Stimulated activated CD8-positive, alpha-beta memory T cell treated with anti-CD3 and anti-CD28 coated beads, Interleukin-4, amount 100 ng/mL, for 24 hours (primary cell): ENCODE measurements at places on chromosomes 3 and 15.

- no peak for DNase-seq
These were observed 325.9 kb downstream of the RORA start for GRCh38 chr15:60903211-60903610.

- DNase-seq: no peak
These were observed 292.4 kb downstream of the UBE2E2 start for GRCh38 chr3:23495507-23495906.

DNA sequence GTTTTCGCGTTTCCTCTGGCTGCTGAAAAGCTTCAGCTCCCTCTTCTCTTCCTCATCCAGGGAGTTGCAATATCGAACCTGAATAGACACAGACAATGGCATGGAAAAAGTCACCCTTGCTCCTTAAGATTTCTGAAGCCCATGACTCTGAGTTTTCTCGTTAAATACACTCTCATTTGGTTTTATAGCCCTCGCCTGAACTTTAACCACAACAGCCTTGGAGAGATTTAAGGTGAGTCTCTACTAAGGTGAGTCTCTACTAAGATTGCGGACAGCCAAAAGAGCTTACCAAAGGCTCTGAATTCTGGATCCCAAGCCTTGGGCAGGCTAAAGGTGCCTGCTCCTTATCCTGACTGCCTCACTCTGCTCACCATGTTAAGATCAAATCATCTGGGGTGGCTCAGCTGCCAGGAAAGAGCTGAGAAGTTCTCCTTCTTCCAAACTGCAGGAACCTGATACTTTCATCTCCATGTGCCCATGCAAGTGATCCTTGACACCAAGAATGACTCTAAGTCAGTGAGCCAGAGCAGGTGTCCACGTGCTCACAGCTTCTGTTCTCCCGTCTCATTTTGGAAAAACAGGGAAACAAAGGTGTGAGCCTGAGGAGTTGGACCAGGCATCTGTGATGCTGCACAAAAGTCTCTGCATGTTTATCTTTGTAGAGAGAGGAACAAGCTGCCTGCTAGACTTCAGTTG, 65.1 kb downstream of the PRICKLE2 start:
- DNase-seq: no peak

DNA sequence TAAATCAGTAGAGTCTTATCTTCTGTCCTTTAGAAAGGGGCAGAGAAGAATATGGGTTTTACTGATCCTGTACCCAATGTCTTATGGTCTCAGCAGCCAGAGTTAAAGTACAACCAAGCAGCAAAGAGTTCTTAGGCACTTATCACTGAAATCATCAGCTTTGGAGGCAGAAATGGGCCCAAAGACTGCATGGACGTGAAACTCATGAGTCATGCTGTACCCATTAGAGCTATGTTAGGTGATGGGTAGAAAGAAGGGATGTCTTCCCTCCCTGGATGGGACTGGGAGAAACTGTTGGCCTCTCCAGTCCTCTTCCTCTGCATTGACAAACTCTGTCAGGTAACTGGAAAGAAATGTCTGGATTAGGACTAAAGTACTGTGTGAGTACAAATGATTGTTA, 63.4 kb downstream of the EOMES start:
- no peak for DNase-seq

DNA sequence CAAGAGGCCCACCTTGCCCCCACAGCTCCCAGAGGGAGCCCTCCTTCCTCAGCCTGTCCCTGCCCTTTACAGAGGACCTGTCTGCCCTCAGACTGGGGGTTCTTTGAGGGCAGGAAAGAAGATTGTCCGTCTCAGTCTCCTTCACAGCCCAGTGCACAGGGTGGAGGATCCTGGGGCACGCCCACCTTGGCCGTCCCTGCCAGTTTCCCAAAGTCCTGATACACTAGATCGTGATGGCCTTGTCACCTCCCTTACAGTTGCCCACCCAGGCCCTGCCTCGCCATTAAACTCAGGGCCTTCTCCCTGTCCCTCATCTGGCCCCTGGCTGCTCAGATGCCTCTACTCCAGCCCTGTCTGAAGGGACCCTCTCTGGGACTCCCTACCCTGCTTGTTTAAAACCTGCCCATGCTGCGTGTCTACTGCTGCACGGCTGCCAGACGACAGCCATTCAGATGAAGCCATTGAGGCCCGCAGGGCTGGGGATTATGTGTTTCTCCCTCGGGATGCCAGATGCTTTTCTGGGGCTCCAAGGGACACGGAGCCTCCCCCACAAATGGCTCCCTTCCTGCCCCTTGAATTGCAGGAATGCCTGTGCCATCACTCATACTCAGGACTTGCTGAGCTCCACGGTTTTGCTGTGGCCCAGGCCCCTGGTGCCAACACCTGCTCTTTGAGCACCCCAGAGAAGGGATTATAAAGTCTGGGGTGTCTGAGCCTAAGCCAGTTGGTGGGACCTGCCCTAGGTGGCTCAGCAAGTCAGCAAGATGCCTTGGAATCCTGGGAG, 27.8 kb downstream of the ACSBG1 start:
- DNase-seq: no peak

GRCh38 chr3:98824256-98824655, 61.1 kb downstream of the ST3GAL6 start:
- no peak for DNase-seq

DNA sequence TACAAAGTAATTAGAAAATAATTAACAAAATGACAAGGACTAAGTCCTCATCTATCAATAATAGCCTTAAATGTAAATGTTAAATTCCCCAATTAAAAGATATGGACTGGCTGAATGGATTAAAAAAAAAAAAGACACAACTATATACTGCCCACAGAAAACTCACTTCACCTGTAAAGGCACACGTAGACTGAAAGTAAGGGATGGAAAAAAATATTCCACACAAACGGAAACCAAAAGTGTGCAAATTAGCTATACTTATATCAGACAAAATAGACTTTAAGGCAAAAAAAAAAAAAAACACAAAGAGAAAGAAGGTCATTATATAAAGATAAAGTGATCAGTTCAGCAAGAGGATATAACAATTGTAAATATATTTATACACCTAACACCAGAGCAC, 111.4 kb upstream of the ZBED2 start:
- no peak for DNase-seq

GRCh38 chr3:59249698-59250361, 200.0 kb upstream of the CFAP20DC start:
- DNase-seq: no peak

DNA sequence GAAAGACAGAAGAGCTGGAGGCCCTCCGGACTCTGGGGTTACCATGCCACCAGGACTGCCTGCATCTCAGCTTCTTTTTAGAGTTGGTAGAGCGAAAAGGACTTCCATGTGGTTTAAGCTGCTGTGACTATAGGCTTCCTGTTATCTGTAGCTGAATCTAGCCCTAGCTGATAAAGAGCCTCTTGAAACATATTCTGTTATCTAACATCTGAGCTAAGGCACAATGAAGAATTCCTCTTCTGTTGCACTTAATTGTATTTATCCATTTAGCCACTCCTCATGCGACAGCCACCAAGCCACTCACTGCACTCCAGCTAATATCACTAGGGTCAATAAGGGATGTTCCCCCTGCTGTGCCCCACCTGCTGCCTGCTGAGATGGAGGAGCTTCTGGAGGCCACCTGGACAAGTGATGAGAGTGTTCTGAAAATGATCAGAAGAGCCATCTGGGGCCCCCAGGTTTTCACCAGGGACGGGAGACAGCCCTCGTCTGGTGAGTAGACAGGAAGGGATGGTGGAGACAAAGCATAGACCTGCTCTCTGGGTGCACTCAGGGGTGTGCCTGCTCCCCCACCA, 94.6 kb upstream of the PLXNA1 start:
- DNase-seq: no peak

DNA sequence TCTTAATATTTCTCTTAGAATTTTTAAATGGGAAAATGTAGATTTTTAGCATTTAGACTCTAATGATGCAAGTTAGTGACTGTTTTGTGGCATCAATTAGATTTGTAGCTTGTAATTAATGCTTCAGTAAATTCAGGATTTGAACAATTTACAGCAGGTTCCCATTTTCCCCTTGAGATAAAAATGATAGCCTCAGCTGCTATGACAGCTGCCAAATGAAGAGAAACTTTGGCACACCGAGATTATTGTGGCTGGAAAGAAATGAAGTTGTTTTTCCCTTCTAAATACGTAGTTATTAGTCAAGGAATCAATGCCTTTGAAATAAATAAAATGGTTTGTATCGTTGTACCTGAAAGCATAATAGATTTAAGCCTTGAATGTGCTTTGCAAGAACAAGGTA, 206.4 kb upstream of the P2RY1 start:
- no peak for DNase-seq

- no peak for DNase-seq
These were observed 28.3 kb upstream of the ALDH1L1 start for GRCh38 chr3:126208606-126209256.

GRCh38 chr15:49255966-49256759, 86.1 kb downstream of the GALK2 start:
- no peak for DNase-seq

DNA sequence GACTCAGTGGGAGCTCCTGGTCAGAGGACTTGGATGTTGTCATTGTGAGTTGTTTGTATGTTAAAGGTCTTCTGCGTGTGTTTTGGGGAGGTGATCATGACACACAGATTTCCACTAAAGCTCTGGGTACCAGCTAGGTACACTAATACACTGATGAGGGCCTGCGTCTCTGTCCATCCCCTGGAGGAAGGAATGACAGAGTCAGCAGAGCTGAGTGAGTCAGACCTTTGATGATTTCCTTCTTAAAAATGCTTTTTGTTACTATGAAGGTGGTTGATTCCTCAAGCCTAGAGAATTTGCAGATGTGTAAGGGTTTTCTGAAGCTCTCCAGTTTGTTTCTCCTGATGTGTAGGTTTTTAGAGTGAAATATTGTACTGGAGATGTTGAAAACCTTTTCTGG, 424.1 kb upstream of the TPM1 start:
- DNase-seq: no peak

DNA sequence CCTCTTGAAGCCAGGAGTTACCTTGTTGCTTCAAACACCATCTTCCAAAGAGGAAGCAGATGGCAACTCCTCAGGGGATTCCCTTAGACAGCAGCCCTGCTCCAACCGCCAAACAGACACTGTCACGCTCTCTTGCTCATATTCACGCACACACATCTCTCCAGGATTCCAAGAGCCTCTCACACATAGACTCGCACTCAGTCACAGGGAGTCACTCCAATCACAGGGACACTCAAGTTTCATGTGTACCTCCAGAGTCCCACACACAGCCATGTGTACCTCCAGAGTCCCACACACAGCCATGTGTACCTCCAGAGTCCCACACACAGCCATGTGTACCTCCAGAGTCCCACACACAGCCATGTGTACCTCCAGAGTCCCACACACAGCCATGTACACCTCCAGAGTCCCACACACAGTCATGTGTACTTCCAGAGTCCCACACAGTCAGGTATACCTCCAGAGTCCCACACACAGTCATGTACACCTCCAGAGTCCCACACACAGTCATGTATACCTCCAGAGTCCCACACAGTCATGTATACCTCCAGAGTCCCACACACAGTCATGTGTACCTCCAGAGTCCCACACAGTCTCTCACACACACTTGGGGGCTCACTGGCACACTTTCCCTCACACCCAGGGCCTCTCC, 6.1 kb downstream of the VWA5B2 start:
- no peak for DNase-seq

GRCh38 chr3:66469220-66469640, 31.6 kb downstream of the LRIG1 start:
- no peak for DNase-seq
